SK-N-DZ (cell line): ENCODE measurements at places on chromosomes 1 and 21.

DNA sequence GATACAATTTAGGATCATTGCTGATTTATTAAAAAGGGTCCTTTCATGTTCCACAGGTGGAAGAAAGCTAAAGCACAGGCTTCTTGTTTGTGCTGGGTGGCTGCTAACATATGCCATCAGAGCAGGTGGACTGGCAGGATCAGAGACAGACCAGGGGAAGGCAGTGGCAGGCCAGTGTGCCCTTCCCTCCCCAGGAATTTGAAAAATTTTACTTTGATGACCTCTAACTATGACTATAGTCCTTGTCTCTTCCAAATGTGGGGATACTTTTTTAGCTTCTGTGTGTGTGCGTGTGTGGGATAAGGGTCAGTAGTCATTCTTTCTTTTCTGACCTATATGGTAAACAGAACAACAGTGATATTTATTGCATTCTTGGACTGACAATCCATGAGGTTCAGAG is 49.9 kb downstream of the LHX9 start:
- no peak for DNase-seq

DNA sequence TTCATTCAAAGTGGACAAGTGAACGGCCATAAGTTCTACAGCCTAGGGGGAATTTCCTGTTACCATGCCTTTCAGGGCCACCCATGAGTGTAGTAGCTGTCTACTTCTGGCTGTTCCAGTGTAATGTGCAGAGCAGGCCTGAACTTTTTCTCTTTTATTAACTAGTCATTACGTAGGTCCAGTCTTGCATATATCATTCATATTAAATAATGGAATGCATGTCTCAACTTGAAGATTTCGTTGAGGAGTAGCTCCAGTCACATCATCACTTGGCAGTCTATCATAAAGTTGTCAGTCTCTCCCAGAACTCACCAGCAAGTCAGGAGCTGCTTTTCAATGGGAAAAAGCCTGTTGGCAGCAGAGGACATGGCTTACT is 12.0 kb upstream of the GIPC2 start:
- DNase-seq = no peak

- no peak for DNase-seq
These were observed 37.5 kb upstream of the LRRC53 start for GRCh38 chr1:74549932-74550331.

GRCh38 chr1:16380868-16381267 is 13.8 kb downstream of the SZRD1 start:
- no peak for DNase-seq

- no peak for DNase-seq
These were observed 128.2 kb downstream of the TBX19 start for GRCh38 chr1:168408884-168409283.

DNA sequence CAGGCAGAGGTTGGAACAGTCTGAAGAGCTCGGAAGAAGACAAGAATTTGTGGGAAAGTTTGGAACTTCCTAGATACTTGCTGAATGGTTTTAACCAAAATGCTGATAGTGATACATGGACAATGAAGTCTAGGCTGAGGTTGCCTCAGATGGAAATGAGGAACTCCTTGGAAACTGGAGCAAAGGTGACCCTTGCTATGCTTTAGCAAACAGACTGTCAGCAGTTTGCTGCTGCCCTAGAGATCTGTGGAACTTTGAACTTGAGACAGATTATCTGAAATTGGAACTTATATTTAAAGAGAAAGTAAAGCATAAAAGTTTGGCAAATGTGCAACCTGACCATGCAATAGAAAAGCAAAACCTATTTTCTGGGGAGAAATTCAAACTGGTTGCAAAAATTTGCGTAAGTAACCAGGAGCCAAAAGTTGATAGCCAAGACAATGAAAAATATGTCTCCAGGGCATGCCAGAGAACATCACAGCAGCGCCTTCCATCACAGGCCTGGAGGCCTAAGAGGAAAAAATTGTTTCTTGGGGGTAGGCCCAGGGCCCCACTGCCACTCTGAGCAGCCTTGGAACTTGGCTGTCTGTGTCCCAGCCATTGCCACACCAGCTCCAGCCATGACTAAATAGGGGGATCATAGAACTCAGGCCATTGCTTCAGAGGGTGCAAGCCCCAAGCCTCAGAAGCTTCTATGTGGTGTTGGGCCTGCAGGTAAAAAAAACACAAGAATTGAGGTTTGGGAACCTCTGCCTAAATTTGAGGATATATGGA is 675.3 kb downstream of the LTN1 start:
- no peak for DNase-seq

- no peak for DNase-seq
These were observed 26.4 kb downstream of the SORT1 start for GRCh38 chr1:109371341-109371739.

- no peak for DNase-seq
These were observed 10.3 kb upstream of the PTPN7 start for GRCh38 chr1:202170726-202171125.
